Left renal pelvis (tissue), 4 donors: ENCODE measurements at places on chromosomes 6 and 20. TPM values are rescaled to one million over a fixed set of nuclear protein-coding genes. Genes with fewer than 3 reads are reported as not detected.

GRCh38 chr6:161411265-161411944 lies 137.5 kb upstream of the AGPAT4 start:
- DNase-seq: no peak

- no peak for DNase-seq
Observed at GRCh38 chr6:3265671-3266070, 6.9 kb downstream of the PSMG4 start.

GRCh38 chr6:127289934-127290333 lies 23.3 kb downstream of the RNF146 start:
- DNase-seq: no peak

GRCh38 chr6:33981421-33981820 lies 164.5 kb downstream of the GRM4 start:
- no peak for DNase-seq

GRCh38 chr20:23356203-23356602 lies 5.6 kb downstream of the NXT1 start:
- no peak for DNase-seq

DNA sequence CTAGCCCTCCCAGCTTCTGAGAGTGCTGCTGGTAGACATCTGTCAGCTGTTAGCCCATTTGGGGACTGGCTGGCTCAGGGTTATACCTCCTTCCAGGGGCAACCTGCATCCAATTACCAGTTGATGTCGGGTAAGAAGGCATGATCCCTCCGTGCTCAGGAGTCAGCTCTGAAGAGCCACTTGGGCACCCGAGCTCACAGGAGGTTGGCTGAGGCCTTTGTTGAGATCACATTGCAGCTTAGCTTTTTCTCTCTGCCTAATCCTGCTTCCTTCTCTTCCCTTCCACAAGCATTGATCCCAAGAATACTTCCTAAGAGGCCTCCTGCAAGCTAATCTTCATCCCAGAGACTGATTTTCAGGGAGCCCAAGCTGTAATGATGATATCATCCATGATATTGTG lies 35.5 kb downstream of the SCP2D1 start:
- no peak for DNase-seq

DNA sequence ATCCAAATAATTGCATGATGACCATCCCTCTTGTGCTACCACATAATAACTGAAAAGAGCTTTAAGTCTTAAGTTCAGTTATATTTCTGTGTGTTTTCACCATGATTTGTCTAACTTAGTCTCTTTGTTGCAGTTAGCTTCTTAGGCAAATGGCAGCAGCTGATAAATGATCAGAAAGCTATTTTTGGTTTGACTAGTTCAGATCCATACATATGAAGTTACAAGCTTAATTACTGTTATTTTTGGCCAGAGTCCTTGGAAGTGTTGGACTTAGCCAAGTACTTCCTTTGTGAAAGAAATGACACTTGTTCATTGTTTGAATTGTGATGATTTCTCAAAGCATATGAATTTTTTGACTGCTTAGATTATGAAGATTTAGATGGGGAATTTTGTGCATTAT lies 54.2 kb downstream of the HIVEP1 start:
- DNase-seq: no peak

Gene ASF1A
- polyA plus RNA-seq: 35.1 TPM
